ENCODE measurements at places on chromosomes 6 and 20. TPM values are rescaled to one million over a fixed set of nuclear protein-coding genes. Genes with fewer than 3 reads are reported as not detected.

Gene SLC52A3
- total RNA-seq: 0.36 TPM

Gene DACT2
- total RNA-seq: 1.1 TPM

DNA sequence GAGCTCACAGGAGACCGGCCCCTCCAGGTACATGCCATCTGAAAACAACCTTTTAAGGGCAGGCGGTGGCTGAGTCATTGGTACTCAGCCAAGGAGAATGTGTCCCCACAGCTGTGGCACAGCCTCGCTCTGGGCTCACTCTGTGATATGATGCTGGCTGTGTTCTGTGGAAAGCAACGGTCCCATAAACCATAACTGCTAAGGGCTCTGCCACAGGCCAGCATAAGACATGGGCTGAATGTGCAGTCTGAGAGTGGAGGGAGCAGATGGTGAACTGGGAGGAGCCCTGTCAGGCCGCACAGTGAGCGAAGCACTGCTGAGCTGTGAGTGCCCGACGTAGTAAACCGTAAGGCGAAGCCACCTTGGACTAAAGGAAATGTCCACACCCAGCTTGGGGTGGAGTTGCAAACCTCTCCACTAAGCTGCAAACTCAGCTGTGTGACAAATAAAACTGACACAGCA, 375.8 kb downstream of the THBS2 start:
- DNase-seq: peak; percentile 27

Gene MAS1
- 0.09 TPM for total RNA-seq

- no peak for DNase-seq
These were observed 16.8 kb upstream of the PLCB4 start for GRCh38 chr20:9052136-9052535.

- no peak for DNase-seq
These were observed 1.4 kb downstream of the C20orf96 start for GRCh38 chr20:288956-289692.

Gene TLDC2
- 0.54 TPM for total RNA-seq

DNA sequence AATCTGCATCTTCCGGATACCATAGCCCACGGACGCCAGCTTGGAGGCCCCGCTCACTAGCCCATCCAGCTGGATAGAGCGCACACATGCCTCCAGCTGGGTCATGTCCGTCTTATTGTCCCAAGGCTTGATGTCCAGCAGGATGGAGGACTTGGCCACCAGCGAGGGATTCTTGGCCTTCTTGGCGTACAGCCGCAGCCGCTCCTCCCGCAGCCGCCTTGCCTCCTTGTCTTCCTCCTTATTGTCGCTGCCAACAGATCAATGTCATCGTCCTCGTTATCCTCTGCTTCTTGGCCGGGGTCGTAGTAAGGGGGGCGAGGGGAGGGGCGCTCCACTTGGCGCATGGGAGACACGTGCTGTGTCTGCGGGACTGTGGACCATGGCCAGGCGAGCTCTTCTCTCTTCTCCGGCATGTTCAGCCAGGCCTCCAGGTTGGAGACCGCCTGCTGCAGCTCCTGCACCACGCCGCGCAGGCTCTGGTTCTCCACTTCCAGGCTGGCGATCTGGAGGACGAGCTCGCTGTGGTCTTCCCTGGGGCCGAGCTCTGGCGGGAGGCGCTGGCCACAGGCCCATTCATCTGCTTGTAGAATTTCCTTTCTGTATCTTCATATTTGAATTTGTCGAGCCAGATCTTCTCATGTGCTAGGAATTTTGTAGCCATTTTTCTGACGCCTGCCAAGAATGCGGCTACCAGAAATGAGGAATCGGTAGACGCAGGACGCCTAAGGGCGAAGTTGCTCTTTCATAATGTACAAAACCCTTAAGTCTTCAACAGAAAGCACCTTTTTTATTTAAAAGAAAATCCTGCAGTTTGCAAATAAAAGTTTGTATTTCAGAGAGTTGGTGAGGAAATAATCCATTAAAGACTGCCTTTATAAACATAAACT, 60.1 kb upstream of the PTPRK start:
- DNase-seq: no peak

GRCh38 chr20:36128463-36129159, 25.9 kb upstream of the EPB41L1 start:
- DNase-seq: no peak

Gene TPBG
- 20.4 TPM for total RNA-seq

DNA sequence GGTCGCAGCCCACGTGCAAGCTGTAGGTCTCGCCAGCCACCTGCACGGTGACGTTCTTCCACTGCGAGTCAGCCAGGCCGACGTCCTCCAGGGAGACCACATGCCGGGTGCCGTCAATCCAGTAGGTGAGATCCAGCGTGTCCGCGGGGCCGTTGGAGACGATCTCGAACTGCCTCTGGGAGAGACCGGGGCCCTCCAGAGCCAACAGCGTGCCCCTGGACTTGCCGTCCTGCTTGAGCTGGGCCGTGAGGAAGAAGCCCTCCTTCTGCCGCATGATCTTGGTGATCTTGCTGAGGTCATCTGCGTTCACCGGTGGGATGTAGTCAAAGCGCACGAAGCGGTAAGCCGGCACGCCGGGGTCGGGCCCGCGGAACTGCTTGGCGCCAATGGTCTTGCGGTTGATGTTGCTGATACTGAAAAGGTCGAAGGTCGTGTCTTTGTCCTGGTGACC, 5.1 kb downstream of the THBS2 start:
- DNase-seq: no peak

DNA sequence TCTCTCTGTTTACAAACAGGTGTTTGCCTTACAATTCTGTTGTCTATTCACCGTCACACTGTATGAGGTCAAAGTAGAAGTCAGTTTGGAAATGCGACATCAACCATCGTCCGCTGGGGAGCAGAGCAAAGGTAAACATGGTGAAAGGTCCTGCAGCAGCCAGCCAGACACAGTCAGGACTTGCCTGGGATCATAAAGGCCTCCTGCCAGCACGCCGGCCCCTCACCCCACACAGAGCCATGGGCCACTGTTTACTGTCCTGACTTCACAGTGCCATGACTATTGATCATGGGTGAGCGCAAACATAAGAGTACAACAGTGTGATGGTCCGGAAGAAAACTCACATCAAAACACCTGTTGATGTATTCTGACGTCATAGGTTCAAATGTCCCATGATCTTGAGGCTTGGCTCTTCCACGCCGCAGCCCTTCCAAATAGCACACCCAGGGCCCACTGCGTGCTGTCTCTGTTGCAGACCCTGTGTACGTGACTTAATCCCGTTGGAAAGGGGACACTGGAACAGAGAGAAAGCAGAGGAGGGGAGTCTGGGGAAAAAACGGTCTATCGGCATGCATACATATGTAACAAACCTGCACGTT, 16.9 kb upstream of the PPP1R3G start:
- no peak for DNase-seq

- DNase-seq: no peak
These were observed 22.2 kb downstream of the KDM1B start for GRCh38 chr6:18177286-18177965.

Gene COMMD7
- 18.4 TPM for total RNA-seq

Gene PRSS16
- total RNA-seq: not detected

GRCh38 chr6:161273274-161273751, 548 bp downstream of the AGPAT4 start:
- peak; percentile 35 for DNase-seq

Gene KIF6
- total RNA-seq: 2.6 TPM

- DNase-seq: no peak
These were observed 19.6 kb downstream of the TTPAL start for GRCh38 chr20:44495257-44495656.

- DNase-seq: no peak
These were observed 2.6 kb upstream of the DNPH1 start for GRCh38 chr6:43231735-43232450.

DNA sequence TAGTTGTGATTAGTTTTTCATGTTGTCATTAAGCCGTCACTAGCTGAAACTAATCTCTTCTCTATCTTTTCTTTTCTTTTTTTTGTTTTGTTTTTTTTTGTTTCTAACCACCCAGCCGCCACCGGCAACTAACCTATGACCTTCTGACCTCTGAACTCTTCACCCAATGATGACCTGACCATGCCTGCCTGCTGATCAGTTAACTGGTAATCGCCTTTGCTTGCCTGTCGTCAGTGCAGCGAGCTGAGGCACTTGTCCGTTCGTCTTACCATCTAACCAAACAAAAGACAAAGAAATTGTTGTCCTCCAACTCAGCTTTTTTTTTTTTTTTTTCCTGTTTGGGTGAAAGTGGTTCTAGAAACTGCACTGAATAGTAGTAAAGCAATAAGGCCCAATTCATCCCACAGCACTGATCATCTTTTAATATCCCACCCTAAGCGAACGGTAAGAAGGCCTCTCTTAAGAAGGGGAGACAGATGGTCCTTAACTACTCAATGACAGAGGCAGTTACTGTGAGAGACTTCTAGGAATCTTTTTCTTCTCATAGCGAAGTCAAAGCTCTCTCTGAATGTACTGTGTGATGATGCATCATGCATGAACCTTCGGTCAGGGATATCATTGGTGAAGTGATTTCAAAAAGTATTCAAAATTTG, 156.2 kb downstream of the QKI start:
- DNase-seq: no peak

GRCh38 chr6:14260839-14261238, 143.3 kb downstream of the CD83 start:
- no peak for DNase-seq

- no peak for DNase-seq
These were observed 2.3 kb downstream of the ZNF322 start for GRCh38 chr6:26657256-26657655.

Gene MRAP2
- 15.8 TPM for total RNA-seq

DNA sequence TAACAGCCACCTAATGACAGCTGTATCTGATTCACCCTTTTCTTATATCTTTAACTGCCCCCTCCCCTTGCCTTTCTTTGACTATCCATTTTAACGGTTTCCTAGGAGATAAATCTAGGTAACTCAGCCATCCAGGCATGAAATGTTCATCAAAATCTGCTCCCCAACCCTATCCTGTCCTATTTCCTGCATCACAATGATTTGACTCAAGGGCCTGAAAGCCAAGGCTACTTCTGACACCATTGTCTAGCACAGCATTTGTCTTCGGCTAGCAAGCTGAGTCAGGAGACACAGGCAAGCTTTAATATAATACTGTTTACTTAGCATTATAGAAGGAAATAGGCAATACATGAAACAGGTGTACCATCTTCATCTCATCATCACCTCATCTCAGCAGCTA, 31.6 kb upstream of the MANEA start:
- DNase-seq: no peak

Gene RNF144B
- total RNA-seq: 3.3 TPM

DNA sequence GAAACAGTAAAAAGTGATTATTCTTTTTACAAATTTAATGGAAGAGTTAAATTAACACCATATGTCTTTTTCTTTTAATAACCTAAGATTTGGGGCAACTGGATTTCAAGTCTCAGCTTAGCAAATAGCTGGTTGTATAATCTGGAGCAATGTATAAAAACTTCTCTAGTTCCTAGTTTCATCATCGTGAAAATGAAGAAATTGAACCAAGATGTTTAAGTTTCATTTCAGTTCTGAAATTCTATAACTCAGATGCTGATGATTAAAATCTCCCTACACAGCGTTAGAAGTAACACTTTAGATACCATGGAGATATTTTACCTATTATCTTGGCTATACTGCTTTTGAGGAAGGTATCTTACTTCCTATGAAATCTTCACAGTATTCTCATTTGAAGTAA, 252.0 kb downstream of the KIF16B start:
- DNase-seq: no peak

DNA sequence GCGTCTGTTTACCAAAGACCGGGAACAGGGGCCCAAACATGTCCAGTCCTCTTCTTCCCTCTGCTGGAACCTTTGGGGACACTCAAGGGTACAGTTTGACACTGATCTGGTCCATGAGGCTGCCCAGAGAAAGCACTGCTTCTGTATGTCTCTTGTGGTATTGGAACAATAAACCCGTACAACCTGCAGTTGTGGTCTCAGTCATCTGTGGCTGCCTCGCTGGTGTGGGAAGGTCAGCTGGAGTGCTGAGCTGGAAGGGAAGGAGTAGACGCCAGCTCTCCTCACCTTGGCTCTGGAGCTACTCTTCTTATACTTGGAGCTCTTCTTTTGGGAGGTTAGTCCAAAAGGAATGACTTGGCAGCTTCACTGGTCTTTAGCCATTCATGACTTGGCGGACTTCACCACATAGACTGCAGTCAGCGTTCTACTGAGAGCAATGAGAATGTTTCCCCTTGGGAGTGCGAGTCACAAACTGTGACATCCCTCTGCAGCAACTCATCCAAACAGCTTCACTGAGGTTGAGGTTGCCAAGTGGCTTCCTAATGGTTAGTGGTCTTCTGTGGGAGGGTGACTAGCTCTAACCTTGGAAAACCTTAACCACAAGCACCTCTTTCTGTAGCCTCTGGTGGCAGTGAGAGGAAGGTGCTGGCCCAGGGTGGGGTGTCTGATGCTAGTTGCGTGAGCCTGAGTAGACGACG, 81.2 kb downstream of the ASXL1 start:
- no peak for DNase-seq

GRCh38 chr6:142241061-142241460, 60.7 kb upstream of the ADGRG6 start:
- no peak for DNase-seq

GRCh38 chr6:75290136-75290945, 5.7 kb upstream of the TMEM30A start:
- no peak for DNase-seq

GRCh38 chr6:25302677-25303128, 23.5 kb downstream of the CARMIL1 start:
- no peak for DNase-seq

- no peak for DNase-seq
These were observed 200.7 kb downstream of the WDR27 start for GRCh38 chr6:169501128-169501527.

- DNase-seq: no peak
These were observed 9.4 kb upstream of the NPBWR2 start for GRCh38 chr20:64116541-64117431.

Gene GNMT
- total RNA-seq: 0.36 TPM

DNA sequence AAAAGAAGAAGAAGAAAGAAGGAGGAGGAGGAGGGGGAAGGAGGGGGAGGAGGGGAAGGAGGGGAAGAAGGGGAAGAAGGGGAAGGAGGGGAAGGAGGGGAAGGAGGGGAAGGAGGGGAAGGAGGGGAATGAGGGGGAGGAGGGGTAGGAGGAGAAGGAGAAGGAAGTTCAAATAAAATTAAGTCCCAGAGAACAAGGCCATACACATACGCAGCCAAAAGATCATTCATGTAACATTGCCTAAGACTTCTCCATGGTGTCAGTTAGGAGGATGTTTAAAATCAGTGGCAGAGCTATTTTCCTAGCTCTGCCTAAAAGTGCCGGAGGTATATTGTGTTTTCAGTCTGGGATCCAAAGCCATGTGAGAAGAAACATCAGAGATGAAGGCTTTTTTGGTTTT, 75.8 kb downstream of the PLCB4 start:
- no peak for DNase-seq
